Omental fat pad (tissue), 4 donors: ENCODE measurements at places on chromosomes 2 and 18.

DNA sequence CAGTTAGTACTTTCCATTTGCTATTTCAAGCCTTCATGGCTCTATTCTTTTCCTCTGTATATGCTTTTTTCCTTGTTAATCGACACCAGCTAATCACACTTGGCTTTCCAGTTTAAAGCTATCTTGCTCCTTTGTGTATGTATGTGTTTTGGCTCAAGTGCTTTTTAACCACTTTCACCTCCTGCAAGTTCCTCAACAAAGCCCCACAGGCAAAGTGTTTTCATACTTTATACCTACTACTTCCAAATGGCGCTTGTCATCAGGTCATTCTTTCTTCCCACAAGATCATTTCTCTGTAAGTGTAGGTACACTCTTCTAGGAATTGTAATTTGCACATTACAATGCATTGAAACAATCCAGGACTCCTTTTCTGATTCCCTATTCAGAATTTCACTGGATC is 64.0 kb upstream of the FIGN start:
- DNase-seq = no peak

DNA sequence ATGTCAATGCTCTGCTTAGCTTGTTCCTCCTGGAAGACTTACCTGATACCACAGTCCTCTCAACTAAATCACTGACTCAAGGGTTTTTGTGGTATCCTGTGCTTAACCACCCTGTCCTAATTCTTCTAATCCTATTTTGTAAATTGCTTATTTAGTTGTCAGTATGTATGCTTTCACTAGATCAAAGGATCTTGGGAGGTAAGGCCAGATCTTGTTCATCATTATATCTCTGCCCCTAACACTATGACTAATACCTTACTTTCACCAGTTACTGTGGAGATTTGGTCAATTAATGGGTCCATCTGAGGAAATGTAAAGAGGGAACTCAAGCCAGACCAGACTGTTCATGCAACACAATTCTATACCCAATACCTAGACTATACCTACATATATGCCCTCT is 203.2 kb downstream of the GULP1 start:
- no peak for DNase-seq

DNA sequence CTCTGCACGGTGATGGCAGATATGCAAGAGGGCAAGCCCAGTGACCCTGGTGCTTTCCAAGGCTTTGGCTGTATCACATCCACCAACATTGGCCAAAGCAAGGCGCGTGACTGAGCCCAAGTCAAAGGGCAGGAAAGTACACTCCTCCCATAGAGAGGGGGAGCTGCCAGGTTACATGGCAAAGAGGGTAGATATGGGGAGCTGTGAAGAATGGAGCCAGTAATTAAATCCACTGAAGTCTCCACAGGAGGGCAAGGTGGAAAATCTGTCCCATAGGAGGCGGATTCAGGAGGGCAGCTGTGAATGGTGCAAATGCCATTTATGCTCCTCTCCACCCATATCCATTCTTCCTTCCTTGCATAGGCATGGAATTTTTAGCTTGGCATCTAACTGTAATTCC is 44.6 kb upstream of the THOC1 start:
- DNase-seq = no peak

GRCh38 chr18:1522249-1522615 is 617.6 kb downstream of the ADCYAP1 start:
- no peak for DNase-seq

DNA sequence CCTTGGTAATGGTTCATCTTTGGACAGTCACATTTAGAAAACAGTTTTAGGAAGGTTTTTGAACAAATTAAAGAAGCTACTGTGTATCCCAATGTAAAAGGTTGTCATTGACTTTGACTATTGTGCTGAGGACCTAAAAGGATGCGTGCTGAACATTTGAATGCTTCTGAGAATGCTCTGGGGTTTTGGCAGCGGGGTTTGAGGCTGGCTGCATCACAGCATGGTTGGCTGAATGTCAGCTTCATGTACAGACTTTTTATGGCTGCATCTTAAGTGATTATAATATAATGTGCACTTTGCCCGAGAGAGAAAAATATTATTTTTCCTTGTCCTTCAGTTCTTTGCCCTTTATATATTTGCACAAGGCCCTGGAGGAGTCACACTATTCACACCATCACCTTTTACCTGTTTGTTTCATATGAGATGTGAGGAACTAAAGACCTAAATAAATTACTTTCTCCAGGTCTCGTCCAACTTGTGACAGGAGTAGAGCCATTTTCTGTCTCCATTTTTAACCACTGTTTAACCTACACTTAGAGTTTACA is 125.9 kb downstream of the CCDC85A start:
- no peak for DNase-seq

GRCh38 chr2:71684226-71685072 is 231.1 kb downstream of the DYSF start:
- no peak for DNase-seq
